ENCODE measurements at places on chromosomes 6 and 20.
A peak's percentile ranks its signal among the peaks of the same experiment; 100 is the strongest.

DNA sequence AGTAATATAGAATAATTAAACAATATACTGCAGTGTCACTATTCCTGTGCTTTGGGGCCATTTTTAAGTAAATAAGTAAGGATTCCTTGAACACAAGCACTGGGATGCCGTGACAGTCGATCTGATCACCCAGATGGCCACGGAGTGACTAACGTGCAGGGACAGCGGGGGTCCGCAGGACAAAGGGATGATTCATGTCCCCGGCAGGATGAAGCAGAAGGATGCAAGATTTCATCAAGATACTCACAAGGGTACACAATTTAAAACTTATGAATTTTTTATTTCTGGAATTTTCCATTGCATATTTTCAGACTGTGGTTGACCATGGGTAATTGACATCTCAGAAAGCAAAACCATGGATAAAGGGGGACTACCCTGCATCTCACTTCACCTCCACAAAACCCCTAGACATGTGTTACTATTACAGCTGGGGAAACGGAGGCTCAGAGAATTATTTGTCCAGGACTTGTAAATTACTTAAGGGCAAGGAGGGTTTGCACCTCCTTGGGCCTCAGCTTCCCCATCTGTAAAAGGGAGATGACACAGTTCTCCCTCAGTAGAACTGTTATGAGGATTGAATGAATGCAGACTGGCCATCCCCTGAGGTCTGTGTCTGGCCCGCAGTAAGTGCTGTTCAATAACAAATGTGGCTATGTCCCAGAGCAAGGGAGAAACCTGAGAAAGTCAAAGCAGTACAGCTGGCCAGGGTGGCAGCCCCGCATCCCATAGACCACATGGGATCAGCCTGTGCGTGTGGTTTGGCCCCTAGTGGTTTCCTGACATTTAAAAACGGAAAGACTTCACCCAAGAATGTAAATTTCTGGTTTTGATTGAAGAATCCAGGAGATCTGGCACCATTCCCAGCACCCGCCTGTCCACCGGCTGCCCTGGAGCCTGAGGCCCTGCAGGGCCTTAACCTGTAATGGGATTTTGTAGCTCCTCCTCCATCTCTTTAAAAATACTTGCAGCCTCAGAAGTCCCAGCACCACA is 235.5 kb downstream of the BMP7 start:
- DNase-seq: no peak

GRCh38 chr20:53712212-53712977 is 118.8 kb upstream of the ZNF217 start:
- DNase-seq: no peak

- DNase-seq: no peak
Observed at GRCh38 chr20:48295445-48295903, 510.2 kb upstream of the SULF2 start.

DNA sequence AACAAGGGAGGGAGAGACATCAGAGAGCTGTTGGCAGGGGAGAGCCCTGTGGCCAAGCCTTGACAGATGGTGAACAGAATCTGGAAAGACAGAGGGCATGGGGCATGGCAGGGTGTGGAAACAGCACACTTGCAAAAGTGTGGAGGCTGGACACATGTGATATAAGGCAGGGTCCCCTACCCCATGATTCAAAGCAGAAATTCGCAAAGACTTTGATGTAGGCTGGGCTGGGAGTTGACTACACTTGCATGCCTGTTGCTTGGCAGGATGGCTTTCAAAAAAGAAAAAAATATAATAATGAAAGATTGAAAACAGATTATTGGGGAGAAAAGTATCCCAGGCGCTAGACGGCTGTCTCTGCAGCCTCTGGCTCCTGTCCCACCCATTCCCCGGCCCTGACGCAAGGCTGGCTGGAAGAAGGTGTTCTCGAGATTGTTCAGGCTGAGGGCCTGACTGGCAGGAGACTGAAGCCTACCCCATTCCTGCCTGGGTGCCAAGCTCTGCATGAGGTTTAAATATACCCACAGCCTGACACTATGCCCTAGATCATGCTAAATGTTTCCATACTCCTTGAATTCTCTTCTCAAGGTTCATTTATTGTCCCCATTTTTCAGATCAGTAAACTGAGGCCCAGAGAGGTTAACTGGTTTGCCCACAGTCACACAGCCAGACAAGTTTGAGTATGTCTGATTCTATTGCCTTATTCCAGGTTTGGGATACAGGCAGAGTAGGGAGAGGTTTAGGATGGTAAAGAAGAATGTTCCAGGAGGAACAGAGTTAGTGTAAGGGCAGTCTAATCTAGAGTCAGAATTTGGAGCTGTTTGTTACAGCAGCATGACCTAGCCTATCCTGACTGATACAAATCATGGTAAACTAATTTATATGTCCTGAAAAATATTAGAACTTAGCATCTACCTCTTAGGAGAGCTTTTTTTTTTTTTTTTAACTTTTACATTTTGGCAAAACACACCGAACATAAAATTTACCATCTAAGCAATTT is 23.4 kb upstream of the CCN5 start:
- DNase-seq: no peak

GRCh38 chr6:146803601-146804000 is 204.8 kb downstream of the ADGB start:
- no peak for DNase-seq

- no peak for DNase-seq
Observed at GRCh38 chr6:109660526-109661320, 30.3 kb downstream of the AK9 start.

- DNase-seq: no peak
Observed at GRCh38 chr20:33910056-33910455, 83.7 kb upstream of the RALY start.

- DNase-seq: peak; percentile 43
Observed at GRCh38 chr20:45406260-45407066, 1.6 kb upstream of the DBNDD2 start.

- no peak for DNase-seq
Observed at GRCh38 chr20:63886054-63886419, 8.9 kb upstream of the DNAJC5 start.

DNA sequence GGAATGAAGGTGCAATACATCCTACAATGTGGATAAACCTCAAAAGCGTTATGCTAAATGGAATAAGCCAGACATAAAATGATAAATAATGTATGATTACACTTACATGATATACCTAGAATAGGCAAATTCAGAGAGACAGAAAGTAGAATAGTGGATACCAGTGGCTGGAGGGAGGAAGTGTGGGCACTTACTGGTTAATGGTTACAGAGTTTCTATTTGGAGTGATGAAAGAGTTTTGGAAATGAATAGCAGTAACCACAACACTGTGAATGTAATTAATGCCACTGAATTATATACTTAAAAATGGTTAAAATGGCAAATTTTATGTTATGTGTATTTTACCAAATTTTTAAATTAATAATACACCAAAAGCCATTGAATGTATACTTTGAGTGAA is 71.4 kb upstream of the CST7 start:
- no peak for DNase-seq

DNA sequence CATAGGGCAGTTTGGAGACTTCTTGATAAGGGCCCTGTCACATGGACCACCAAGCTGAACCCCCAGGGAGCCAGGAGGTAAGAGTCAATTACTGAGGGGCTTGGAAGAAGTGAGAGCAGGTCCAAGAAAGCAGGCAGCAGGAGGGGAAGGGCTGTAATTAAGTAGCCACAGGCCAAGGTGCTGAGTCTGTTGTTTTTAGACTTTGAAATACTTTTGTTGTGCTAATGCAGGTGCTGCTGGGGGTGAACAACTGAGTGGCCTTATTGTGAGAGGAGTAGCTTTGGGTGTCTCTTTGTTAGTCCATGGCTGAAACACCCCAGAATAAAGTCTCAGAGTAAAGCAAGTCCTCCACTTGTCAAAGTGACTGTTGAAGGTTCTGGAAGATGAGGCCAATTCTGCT is 267.0 kb upstream of the SUPT3H start:
- no peak for DNase-seq

DNA sequence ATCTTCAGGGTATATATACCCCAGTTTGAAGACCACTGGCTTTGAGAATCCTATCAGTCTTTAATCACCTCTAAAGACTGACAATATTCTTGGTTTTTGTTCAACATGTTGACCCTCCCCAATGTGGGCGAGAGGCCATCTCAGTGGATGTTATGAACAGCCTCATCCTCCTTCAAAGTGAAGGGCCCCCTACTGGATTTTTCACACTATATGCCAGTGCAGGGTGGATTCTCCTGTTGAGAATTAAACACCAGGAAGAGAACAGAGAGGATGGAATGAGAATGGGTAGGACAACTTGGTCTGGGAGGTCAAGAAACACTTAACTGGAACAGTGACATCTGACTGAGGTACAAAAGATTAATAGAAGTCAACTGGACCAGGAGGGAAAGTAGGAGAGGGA is 327.1 kb downstream of the MAFB start:
- no peak for DNase-seq

GRCh38 chr20:18428490-18429173 is 38.2 kb downstream of the DZANK1 start:
- no peak for DNase-seq

DNA sequence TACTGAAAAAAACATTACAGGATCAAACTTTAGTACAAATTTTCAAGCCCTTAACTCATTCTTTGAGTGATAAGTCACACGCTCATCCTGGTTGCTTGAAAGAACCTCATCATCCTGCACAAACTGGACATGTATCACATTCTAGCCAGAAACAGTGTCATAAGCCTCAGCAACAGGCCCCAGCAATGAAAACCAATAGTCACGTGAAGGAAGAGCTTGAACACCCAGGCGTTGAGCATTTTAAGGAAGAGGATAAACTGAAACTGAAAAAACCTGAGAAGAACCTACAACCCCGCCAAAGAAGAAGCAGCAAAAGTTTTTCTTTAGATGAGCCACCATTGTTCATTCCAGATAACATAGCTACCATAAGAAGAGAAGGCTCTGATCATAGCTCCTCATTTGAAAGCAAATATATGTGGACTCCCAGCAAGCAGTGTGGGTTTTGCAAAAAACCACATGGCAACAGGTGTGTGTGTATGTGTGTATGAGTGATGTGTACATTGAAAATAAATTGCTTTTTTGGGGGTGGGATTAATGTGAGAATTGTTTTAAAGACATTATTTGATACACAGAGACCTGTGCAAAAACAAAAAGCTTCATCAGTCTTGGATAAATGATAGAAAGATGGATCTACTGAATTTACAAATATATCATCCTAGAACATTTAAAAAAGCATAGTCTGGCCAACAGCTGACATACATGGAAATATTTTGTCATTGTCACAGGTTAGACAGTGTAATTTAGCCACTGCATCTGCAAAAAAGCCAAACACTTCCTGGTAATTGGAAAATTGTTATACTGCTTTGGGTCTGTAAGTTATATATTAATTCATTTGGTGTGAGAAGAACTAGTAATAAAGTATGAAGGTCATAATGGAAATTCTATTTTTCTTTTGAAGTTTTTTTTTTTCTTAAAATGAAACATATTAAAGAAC is 50.1 kb downstream of the PHF3 start:
- no peak for DNase-seq

DNA sequence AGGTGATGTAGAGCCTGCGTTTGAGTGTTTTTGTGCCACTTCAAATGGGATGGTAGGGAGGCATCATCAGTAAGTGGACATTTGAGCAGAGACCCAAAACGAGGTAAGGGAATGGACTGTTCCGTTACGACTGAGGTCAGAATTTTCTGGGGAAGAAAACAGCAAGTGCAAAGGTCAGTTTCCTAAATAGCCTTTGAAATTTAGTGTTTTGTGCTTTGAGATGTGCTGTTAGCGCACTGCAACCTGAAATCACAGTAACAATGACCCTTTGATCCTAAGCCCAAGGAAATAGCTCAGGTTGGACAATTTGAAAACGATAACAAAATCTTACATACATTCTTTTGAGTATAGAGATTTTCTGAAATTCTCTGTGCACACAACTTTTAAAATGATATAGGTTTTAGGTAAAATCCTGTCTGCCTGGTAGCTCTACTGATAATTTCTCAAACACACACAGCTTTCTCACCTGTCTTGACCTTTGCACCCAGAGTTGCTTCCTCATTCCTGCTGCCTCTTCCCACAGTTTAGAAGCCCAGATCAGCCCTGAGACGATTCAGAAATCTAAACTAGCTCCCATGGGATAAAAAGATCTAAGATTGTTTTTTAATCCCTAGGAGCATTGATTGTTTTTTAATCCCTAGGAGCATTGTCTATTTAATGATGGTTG is 22.1 kb downstream of the DCBLD1 start:
- DNase-seq: no peak

DNA sequence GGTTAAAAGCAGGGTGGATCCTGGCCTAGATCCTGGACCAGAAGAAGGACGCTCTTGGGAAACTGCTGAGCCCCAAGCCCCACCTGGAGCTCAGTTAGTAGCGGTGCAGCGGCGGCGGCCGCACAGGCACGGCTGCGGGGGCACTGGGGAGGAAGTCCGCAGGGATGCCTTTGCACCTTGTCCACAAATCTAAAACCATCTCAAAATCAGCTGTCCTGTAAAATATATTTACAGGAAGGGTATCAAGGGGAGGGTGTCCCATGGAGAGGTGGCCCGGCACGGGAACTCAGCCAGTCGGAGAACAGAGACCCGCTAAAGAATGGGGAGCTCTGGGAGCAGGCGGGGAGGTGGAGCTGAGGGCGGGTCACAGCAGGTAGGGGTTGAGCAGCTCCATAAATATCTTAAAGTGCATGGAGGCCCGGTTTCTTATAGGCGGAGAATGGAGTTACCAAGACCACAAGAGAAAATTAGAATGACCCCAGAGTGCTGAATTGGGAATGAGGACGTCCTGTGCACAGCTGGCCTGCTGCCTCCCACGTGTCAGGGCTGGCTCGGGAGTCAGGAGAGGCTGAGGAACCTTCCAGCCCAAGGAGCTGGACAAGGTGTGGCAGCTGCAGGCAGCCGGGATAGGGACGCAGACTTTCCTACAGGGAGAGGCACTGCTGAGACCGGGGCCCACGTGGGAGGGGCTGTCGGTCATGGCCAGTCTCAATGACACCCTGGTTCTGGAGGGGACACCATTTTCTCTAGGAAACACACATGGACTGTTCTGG is 8.0 kb downstream of the MTG2 start:
- DNase-seq: no peak

GRCh38 chr20:4555188-4555890 is 166.4 kb upstream of the PRND start:
- DNase-seq: no peak

GRCh38 chr6:26457806-26458688 is at the start of gene BTN2A1:
BTN2A1 (plus strand) TSS chr6:26457955; CDS start chr6:26458637, 682 bp downstream.
- peak; percentile 82 for DNase-seq

GRCh38 chr20:31822421-31823330 is 3.5 kb downstream of the MYLK2 start:
- peak; percentile 75 for DNase-seq

DNA sequence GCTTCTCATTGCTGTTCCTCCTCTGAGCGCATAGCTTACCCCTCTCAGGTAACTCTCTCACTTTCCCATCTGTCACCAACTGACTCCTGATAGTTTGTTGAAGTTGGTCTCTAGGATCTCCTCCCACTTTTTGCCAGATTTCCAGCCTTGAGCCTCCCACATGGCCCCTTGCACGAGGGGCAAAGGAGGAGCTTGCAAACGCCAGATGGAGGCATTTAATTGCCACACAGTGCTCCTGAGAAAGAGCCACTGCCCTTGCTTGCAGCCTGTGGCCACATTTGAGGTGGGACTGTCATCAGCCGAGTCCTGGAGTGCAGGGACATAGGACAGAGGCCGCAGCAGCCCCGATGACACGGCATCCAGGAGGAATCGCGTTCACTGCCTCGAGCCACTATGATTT is 348.7 kb downstream of the SMOC2 start:
- no peak for DNase-seq

- DNase-seq: no peak
Observed at GRCh38 chr20:4626228-4626627, 95.5 kb upstream of the PRND start.

- DNase-seq: no peak
Observed at GRCh38 chr20:40863355-40863919, 165.2 kb upstream of the TOP1 start.

- DNase-seq: no peak
Observed at GRCh38 chr6:15539722-15540270, 123.0 kb downstream of the DTNBP1 start.
